Immature natural killer cell (primary cell): ENCODE measurements at places on chromosomes 12 and 14. TPM values are rescaled to one million over a fixed set of nuclear protein-coding genes. Genes with fewer than 3 reads are reported as not detected.

DNA sequence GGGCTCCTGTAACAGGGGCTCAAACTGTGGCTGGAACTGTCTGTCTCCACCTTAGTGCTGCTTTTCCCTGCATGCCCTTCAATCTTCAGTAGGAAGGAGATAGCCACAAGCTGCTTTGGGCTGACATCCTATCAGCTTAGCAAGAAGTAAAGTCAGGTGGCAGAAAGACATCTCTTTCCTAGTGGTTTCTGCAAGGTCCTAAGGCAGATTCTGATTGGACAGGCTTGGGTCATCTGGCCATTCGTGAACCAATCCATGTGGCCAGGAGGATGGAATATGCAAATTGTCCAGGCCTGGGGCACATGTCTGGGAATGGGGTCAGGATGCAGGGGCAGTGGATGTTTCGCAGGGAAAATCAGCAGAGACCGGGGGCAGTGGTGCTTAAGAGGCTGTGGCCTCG is 5.2 kb downstream of the RITA1 start:
- H3K36me3 ChIP-seq, result peaks cover 17% of the 10 kb centered on the region
- H3K4me1 ChIP-seq, result peaks cover 16% of the 10 kb centered on the region
- H3K4me3 ChIP-seq, result no peak overlapping the region
- DNase-seq, result no peak

DNA sequence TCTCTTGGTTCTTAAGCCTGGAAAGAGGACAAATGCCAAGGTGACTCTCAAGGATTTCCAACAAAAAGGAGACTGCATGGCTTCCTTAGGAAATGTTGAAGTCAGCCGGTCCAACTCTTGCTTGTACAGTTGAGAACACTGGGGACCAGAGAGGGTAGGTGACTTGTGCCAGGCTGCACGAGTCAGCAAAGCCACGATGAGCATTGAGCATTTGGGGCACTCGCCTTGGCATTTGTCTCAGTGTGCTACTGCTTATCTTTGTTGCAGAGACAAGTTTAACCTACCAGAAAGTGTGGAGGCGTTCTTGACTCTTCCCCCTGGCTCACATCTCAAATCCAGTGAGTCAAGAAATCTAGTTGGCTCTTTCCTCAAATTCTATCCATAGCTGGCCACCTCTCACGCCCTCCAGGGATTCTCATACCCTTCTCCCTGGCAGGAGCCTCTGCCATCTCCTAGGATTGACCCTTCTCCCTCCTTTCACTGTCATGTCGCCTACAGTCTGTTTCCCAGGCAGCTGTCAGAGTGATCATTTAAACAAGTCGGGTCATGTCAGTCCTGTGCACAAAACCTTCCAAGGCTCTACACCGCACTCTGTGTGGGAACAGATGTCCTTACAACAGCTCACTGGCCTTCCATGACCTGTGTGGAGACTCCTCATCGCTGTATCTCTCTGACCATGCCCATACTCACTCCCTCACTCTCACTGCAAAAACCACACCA is 17.2 kb upstream of the KRT83 start:
- H3K27me3 ChIP-seq, result peaks cover 13% of the 10 kb centered on the region
- H3K27ac ChIP-seq, result no peak overlapping the region
- DNase-seq, result no peak
- no peaks in the 10 kb centered on the region for H3K4me1 ChIP-seq
- no peak overlapping the region for H3K4me3 ChIP-seq
- H3K36me3 ChIP-seq, result no peaks in the 10 kb centered on the region

- peaks cover 16% of the 10 kb centered on the region for H3K27me3 ChIP-seq
- DNase-seq, result no peak
- no peak overlapping the region for H3K4me3 ChIP-seq
Observed at GRCh38 chr12:15033641-15034040, 60.8 kb downstream of the PDE6H start.

DNA sequence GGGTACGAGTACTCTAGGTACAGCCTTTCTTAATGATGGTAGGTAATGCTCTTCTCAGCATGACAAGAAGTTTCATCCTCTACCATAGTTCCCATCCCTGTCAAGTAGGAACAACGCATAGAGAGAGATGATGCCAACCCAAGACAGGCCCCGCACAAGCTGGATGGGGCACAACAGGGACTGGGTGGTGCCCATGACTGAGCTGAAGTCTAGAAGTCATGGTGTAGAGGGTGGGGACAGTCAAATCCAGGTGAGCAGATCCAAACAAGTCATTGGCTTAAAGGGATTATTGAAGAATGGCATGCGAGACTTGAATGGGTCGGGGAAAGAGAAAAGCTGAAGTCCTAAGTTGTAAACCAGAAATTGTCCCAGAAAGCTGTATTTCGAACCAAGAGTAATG is 84.2 kb upstream of the MDM1 start:
- no peak for DNase-seq
- peaks cover 25% of the 10 kb centered on the region for H3K27me3 ChIP-seq
- H3K27ac ChIP-seq, result peak overlapping the region; percentile 78
- H3K4me1 ChIP-seq, result peaks cover 69% of the 10 kb centered on the region
- H3K4me3 ChIP-seq, result peak overlapping the region; percentile 44

- peaks cover 13% of the 10 kb centered on the region for H3K36me3 ChIP-seq
- peaks cover 43% of the 10 kb centered on the region for H3K4me1 ChIP-seq
- H3K27me3 ChIP-seq, result no peaks in the 10 kb centered on the region
Observed at GRCh38 chr12:54394281-54394719, 9.8 kb upstream of the ZNF385A start.

GRCh38 chr12:39581592-39581991 is 38.0 kb downstream of the ABCD2 start:
- no peak overlapping the region for H3K27ac ChIP-seq
- DNase-seq, result no peak
- H3K36me3 ChIP-seq, result no peaks in the 10 kb centered on the region
- no peaks in the 10 kb centered on the region for H3K4me1 ChIP-seq

DNA sequence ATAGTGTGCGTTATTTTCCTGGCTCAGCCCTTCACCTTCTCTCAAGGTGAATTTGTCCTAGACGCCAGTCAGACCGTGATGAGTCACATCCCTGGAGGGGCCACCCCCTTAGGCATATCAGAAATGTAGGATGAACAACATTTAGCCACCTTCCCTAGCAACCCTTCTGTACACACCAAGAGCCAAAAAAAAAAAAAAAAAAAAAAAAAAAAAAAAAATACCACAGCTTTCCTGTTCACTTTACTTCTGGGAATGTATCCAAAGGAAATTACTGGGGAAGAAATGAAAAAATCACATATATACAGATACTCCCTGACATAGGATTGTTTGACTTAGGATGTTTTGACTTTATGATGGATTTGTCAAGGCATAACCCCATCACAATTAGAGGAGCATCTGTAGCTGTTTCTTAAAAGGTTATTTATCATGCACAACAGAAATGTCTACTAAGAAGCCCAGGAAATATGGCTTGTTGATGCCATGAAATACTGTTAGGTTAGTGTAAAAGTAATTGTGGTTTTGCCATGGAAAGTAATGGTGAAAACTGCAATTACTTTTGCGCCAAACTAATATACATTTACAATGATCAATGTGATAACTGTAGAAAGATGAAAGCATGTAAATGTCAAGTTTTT is 68.2 kb upstream of the BDKRB2 start:
- no peak overlapping the region for H3K4me3 ChIP-seq
- no peak for DNase-seq
- H3K27ac ChIP-seq, result no peak overlapping the region
- H3K4me1 ChIP-seq, result no peaks in the 10 kb centered on the region

- H3K27ac ChIP-seq, result no peak overlapping the region
- H3K27me3 ChIP-seq, result no peaks in the 10 kb centered on the region
- peaks cover 11% of the 10 kb centered on the region for H3K36me3 ChIP-seq
- peaks cover 31% of the 10 kb centered on the region for H3K4me1 ChIP-seq
- no peak overlapping the region for H3K4me3 ChIP-seq
- no peak for DNase-seq
Observed at GRCh38 chr12:93707836-93708235, 30.7 kb downstream of the CRADD start.

DNA sequence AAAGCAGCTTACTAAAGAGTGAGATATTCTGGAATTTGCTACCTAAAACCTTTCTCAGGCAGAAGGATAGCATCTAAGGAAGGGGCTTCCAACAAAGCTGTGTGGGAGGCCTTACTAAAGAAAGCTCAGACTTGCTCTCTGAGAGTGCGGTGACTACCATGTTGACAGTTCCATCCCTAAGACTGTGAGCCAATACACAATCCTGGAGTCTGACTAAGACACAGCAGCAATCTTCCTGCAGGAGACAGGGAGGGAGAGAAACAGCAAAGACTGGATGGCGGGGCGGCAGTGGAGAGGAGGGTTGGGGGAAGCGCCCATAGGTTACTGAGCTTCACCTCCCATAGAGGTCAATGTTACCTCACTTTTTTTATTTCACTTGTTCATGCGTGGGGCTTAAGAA is 70.9 kb downstream of the KITLG start:
- no peaks in the 10 kb centered on the region for H3K4me1 ChIP-seq
- no peaks in the 10 kb centered on the region for H3K36me3 ChIP-seq
- DNase-seq, result no peak
- H3K4me3 ChIP-seq, result no peak overlapping the region

OTOGL gene
- polyA plus RNA-seq, result not detected

MYL2 gene
- not detected for polyA plus RNA-seq

POTEM gene
- not detected for polyA plus RNA-seq

PPP1R36 gene
- 0.81 TPM for polyA plus RNA-seq
